ENCODE measurements at places on chromosomes 11 and 22.
A peak's percentile ranks its signal among the peaks of the same experiment; 100 is the strongest.

GRCh38 chr11:1751999-1752906 is 1.9 kb upstream of the IFITM10 start:
- no peak for DNase-seq

DNA sequence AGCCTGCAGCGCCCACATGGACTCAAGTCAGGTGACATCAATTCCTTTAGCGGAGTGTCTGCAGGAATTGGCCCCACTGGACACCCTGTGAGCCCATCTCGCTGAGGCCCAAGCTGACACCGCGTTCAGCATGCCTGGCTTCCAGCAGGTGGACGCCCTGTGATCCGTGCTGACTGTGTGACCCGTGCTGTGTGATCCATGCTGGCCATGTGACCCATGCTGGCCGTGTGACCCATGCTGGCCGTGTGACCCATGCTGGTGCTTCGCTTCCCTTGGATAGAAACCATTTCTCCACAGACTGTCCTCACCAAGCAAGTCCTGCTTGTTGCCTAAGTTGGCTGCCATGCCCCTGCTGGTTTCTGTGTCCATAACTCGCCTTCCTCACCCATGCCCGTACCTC is 392.1 kb downstream of the BRD1 start:
- DNase-seq: no peak

DNA sequence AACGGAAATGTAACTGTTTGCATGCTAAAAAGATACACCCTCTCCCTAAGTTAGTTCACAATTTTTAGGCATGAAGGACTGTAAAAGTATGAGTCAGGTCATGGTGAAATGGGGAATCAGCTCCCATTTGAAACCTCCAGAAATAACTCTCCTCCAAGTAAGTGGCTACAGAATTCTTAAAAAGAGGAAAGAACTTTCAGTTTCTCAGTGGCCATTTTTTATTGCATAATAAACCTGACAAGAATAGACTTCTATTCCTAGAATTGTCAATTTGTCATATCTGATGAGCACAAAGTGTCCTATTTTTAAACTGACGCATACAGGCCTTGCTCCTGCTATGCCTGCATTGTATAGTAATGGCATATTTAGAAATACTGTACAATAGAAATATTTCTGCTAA is 612.2 kb downstream of the CNTN5 start:
- no peak for DNase-seq

DNA sequence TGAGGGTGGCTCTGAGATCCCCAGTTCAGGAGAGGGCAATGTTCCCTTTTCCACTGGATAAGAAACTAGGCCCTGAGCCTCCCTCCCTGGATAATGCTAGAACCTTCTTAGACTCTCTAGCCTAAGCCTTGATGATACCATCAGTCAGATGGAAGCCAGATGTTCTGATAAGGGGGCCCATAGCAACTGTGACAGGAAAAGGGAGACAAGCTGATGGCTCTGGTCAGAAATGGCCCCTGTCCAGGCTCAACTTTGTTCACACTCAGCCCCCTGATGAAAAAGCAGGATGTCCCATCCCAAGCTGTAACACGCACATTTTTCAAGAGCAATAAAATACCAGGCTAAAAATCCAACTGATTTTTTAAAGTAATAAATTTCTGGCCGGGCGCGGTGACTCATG is 7.2 kb upstream of the OAF start:
- no peak for DNase-seq

DNA sequence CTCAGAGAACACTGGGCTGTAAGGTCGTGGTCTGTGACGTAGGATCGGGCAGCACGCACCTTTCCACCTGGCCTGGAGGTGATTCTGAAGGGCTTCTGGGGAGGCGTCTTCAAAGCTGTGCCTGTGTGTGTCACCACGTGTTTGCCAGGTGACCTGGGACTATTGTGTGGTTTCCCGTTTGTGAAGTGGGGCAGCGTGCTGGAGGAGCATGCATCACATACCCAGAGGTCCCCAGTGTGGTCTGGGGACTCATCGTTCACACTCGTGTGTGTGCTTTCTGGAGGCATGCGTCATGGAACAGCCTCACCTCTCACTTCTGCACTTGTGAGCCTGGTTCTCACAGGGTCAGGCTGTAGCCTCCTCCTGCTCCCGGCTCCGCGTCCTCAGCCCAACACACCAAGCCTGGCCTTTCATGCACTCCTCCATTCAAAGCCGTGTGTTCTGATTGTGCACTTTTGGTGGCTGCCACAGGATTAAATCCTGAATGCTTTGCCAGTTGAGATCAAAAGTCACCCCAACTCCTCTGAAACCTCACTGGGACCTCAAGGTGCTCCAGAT is 106.3 kb downstream of the KCNQ1OT1 start:
- no peak for DNase-seq

DNA sequence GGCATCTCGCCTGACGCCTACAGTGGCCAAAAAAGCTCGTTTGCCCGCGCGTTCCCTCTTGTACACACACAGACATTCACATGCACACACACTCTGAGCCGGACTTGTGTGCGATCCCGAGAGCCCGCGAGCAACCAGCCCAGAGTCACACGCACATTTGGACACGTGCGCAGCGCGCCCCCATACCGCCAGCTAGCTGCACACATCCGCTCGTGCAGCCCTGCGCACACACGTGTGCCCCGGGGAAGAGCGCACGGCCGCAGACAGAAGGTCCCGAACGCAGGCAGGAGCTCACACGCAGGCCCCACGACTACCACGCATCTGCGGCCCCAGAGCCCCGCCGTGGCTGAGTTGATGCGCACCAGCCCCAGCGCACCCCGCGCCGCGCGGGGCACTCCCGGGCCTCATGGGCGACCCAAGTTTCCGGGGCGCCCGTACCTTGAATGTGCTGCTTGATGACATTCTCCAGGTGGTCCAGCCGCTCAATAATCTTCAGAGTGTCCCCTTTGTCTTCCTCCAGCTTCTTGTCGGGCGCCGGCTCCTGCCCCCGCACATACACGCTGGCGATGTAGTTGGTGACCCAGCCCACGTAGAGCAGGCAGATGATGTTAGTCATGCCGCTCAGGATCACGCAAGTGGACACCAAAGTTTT is 758 bp downstream of the GALNT18 start:
- peak; percentile 58 for DNase-seq

DNA sequence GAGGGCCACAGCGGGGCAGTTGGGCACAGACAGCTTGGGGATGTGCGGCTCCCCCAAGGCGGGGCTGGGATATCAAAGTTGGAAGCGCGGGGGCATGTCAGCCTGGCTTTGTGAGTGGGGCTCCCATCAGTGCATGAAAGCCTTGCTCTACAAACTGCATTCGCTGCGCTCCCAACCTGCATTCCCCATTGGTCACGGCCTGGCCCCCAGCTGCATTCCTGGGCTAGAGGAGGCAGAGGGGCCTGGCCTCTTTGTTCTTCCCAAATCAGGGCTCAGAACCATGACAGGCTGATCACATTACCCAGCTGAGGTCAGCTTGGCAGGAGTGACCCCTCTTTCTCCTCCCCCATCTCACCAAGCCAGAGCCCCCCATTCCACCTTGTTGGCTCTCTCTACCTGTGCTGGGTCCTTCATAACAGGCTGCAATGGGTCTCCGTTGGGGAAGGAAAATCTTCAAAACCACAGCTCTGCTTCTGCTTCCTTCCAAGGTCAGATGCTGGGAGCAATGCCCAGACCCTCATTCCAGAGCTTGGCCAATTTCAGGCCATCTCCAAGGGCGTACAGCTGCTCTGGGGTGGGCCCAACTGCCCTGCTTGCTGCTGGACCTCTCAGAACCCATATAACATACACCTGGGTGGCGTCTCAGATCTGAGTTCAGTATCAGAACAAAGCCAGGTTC is 38.7 kb upstream of the CDON start:
- DNase-seq: no peak

GRCh38 chr11:123704341-123704740 is 37.1 kb downstream of the ZNF202 start:
- no peak for DNase-seq

GRCh38 chr11:120125024-120125423 is 12.9 kb downstream of the TRIM29 start:
- peak; percentile 3 for DNase-seq

DNA sequence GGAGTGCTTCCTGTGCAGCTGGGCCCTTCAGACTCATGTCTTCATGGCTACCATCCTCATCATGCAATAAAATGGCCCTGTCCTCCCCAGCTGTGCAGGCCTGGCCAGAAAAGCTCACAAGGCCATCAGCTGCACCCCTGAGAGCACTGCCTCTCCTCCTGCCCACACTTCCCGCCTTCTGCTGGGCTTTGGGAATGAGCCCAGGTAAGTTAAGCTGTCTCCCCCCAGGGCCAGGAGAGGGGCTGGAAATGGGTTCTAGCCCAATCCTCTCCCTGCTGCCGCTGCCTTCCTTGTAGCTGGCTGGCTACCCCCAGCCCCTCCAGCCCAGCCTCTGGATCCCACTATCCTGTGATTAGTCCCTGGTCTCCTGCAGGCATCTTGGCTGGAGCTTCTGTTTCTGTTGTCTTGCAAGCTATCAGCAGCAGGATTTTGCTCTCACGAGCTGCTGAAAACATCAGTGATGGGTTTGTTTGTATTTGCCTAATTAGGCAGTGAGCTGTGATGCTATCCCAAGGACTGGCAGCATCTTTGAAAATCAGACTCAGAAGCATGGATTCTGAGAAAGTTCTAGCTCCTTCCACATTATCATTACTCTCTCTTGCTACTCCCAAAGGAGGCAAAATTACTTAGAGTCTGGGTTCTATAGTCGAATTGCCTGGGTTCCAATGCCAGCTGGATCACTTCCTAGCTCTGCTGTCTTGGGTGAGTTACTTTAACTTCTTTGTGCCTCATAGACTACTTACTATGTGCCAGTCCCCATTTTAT is 168.1 kb downstream of the ST3GAL4 start:
- no peak for DNase-seq

- DNase-seq: no peak
These were observed 38.3 kb downstream of the MADD start for GRCh38 chr11:47308050-47308823.

DNA sequence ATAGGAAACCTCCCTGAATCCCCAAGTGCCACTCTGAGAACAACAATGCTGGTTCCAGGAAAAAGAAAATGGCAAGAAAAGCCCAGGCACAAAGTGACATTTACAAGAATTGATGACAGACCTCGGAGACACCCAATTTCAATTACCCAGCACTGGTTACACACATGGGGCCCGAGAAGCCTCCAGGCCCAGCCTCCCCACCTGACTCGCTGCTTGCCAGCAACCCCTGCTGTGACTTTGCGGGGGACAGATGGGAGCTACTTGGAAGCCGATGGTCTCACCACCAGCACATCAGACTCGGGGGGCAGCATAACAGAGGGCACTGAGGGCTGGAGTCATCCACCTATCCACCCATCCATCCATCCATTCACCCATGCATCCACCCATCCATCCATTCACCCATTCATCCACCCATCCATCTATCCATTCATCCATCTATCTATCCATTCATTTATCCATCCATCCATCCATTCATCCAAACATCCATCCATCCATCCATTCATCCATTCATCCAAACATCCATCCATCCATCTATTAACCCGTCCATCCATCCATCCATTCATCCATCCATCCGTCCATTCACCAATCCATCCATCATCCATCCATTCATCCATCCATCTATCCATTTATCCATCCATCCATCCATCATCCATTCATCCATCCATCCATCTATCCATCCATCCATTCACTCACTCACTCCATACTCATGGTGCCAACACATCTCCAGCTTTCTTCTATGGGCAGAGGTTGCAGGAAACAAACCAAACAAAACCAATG is 567.6 kb downstream of the BRD1 start:
- DNase-seq: no peak

DNA sequence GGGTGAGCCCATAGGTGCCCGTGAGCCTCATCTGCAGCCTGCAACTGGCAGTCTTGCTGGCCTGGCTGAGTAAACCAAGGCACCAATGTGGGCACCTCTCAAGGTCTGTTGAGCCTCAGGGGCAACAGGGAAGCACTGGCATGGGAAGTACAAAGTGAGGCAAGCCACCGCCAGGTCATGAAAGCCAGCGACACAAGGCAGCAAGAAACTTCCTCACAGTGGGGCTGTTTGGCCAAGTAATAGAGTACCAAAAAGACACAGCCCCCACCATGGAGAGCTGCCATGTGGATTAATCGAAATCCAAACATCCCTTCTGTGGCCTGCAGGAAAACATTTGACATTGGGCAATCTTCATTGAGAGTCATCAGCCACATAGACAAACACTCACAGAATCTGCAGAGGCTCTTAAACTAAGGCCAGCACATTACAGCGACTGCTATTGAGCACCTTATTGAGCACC is 43.6 kb upstream of the FIBIN start:
- no peak for DNase-seq

DNA sequence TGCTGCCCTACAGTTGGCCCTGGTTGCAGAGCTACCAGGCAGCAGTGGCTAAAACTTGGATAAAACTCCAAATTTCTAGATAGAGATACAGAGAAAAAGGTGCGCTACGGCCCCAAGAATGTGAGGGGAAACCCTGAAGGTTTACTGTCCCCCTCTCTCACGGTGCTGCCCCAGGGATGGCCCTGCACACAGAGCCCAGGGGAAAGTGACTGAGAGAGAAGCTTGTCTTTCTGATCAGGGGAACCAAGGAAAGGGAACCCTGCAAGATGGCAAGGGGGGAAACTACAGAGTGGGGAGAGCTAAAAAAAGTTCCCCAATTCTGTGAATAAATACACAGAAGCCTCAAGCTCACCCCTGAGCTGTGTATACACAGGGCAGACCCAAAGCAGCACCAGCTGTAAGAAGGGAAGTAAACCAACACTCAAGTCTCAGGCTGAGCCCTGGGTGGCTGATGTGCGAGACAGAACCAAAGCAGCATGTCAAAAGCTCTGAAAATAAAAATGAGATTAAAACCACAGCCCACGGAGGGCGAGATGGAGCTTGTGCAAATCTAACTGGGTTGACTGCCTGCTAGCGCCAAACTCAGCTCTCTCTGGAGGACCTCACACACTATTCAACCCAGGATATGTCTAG is 22.1 kb downstream of the GNB1L start:
- no peak for DNase-seq

DNA sequence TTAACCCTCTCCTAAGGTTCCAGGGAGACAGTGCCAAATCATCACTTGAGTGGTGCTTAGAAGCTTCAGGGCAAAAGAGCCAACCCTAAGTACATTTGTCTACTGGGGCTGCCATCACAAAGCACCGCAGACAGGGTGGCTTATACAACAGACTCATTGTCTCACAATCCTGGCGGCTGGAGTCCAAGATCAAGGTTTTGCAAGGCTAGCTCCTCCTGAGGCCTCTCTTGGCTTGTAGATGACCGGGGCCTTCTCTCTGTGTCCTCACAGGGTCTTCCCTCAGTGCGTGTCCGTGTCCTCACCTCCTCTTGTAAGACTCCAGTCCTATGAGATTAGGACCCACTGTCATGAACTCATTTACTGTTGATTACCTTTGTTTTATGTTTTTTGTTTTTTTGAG is 34.1 kb upstream of the CD81 start:
- DNase-seq: no peak

- DNase-seq: peak; percentile 86
These were observed 3.3 kb upstream of the GRK2 start for GRCh38 chr11:67262731-67263675.

All from cerebellar cortex (tissue), 1 donor.